ENCODE measurements at places on chromosomes 13 and 19.

GRCh38 chr19:30165228-30165813, 206.9 kb upstream of the ZNF536 start:
- no peak for DNase-seq

- DNase-seq, result no peak
Measured at GRCh38 chr13:29255567-29255966, 339.9 kb downstream of the SLC7A1 start.

DNA sequence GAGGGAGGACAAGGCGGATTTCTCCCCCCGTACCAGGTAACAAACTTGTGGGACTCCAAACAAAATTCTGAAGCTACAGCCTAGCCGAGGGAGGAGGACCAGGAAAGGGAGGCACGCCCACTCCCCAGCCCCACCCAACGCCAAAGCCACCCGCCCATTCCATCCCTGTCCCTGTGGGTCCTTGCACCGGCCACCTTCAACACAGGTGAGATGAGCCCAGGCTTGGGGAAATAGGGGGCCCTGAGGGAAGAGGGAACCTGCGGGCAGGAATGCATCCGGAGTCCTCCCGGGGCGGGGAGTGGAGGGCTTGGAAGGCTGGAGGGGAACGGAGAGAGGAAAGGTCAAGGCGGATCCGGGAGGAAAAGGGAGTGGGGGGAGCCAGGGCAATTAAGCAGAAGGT, at the start of gene BEST2:
Gene BEST2 (plus strand): TSS at position 157 of the 400 bp plus-strand sequence. CDS start 802 bp downstream, outside the sequence.
- DNase-seq, result no peak

DNA sequence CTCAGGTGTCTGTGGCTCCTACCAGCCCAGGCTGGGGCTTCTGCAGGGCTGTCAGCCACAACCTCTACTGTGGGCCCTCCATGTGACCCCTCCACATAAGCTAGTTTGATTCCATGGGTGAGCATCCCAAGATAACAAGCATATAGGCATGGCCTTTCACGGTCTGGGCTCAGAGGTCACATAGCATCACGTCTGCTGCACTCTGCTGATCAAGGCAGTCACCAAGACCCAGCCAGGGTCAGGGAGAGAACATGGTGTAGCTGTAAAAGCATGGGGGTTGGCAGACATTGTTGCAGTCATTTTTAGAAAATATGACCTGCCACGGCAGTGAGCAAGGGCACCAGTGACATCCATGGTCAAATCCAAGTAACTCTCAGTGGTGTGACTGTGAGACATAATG, 698.8 kb downstream of the UQCRFS1 start:
- no peak for DNase-seq

- peak; percentile 88 for DNase-seq
Measured at GRCh38 chr19:10416380-10417257, 3.7 kb upstream of the PDE4A start.

DNA sequence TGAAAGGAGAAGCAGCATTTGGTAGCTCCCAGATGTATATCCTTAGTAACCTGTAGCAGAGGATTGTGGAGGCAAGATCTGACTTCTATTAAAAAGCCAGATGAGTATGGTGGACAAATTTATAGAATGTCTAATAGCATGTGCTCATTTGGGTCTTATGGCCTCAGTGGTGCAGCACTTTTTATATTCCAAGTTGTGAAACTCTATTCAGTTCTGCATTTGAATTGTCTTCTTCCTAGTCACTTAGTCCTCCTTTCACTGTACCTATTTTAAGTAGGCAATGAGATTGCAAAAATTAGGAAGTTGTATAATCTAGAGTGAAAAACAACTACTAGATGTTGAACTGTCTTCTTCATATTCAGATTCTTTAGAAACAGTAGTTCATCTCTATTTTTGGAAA, 412.5 kb upstream of the PCDH9 start:
- DNase-seq, result no peak

DNA sequence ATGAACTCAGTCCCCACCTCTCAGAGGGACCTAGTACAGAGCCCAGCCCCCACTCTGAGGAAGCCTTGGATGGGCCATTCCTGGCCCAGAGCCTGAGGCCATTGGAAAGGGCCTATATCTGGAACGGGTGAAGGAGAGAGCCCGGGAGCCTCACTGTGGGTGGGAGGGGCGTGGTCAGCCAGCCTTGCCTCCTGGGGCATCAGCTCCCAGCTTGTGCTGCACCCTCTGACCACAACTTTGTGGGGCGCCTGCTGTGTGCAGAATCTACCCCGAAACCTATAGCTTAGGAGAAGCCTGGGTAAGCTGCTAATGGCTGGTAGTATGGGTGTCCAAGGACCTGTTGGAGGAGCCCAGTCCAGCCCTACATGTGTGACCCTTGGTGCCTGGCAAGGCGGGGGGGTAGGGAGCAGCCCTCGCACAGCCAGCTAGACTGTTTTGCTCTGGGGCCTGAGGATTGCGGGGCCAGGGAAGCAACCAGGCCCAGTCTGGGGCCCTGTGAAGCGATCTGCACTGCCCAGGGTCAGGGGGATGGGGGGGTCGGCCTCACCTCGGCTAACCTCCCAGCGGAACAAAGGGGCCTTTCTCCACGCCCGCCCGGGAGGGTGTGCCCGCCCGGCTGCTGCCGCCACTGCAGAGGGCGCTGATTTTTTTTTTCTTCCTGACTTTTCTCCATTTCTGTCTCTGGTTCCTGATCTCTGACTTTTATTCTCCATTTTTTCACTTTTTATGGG, 42.3 kb downstream of the LYL1 start:
- no peak for DNase-seq

GRCh38 chr13:82062772-82063171, 1721.8 kb upstream of the SPRY2 start:
- no peak for DNase-seq

DNA sequence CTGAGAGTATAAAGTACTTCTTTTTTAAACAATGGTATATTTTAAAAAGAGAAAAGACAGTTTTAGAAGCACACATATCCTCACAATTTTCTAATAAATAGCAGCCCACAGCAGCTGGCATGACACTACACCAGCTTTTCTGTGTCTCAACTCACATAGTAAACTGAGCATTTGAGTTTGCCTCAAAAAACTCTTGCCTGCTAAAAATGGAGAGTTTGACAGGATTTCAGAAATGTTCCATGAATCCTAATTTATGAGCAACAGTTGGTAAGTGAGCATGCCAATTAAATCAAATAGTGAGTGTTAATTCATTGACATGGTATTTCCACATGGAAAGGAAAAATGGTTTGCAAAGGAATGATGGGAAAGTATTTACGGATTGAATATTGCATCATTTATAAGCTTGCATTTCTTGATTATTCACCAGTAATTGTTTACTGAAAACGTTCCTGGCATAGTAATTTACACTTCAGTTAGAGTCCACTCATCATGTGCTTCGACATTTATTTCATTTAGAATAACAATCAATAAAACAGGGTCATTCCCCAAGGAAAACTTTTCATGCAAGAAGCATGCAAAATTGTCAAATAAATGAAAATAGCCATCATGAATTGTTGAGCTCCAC, 323.0 kb downstream of the EFNB2 start:
- no peak for DNase-seq

DNA sequence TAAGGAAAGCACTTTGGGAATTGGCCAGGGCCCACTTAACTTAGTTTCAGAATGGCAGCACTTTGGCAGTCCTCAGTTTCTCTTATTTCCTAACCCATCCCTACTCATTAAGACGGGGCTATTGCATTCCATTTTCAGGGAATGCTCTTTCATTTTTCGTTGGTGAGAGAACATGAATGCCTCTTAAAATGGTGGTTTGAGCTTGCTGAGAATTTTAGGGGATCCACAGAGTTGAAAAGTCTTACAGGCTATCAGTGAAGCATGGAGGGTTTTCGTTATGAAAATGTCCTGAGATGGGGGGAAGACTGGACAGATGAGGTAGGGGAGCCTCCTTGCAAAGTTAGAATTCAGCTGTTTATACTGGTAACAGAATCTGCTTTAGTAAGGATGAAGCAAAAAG, 71.4 kb downstream of the LRCH1 start:
- no peak for DNase-seq

DNA sequence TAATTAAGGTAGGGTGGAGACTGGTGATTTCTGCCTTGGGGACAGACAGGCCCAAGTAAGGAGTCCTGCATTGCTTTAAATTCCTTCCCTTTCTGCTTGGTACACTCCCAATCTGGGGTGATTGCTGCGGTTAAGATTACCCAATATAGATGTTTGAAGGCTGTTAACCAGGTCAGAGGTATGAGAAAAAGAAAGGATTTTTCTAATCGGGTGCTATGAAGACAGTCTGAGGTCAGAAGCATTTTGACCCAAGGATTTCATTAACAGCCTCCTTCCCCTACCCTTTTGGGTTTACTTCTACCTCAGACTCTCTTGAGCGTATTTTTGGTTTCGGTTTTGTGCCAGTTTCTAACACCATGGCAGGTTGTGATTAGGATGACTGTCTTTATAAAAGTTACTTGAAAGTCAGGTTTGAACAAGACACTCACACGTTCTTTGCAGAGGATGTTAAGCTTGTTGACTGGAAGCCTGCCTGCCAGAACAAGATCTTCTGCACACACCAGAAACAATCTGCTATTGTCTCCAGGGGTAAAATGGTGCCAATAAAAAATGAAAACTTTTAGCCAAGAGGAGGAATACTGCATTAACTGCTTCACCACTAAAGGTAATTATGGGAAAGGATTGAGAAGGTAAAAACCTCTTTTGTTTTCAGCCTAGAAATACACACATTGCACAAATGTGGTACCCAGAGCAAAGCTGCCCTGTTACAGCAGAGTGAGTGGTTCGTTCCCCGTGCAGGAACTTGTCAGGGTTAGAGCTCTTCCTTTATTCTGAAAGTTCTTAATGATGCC, 108.8 kb downstream of the NDFIP2 start:
- no peak for DNase-seq

DNA sequence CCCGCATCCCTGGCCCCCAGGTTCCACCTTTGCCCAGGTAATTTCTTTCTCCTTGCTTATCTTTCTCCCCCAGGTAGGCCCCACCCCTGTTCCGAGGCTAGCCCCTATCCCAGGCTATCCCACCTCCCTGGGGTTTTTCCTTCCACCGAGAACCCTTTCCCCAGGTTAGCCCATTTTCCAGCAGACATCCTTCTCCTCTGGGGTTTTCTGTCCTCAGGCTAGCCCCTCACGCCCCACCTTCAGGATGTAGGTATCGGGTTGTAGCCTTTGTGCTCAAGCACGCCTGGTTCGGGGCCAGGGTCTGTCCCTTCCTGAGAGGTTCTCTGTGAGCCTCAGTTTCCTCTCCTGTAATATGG, 837 bp downstream of the FSD1 start:
- no peak for DNase-seq

DNA sequence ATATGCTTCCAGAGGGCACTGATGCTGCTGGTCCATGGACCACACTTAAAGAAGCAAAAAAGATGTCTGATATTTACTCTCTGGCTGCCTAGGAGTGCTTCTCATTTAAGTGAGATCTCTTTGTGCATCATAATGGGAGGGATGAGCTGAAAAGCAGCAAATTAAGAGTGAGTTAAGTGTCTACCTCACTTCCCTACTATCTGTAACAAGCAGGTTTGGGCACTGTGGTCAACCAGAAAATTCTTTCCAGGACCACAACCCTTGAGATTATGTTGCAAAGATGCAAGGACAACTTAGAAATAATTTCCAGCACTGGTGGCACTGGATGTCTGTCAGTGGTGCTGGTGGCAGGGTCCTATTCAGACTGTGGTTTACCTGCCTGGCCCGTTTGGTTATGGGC, 52.1 kb upstream of the USPL1 start:
- DNase-seq, result no peak

DNA sequence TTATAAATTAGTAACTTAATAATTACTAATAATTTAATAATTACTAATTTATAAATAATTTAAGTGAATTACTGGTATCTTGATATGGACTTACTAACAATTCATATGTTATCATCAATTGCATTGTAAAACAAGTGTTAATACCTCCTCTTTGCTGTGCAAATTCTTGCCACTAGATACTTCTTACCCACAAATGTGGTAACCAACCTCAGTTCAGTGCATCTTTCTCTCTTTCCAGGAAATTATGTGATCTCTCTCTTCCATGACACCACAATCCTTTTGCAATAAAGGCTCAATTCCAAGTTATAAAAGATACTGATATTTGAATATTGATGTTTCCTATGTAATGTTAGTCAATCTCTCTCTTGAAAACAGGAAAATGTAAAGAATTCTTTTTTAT, 408.6 kb upstream of the MIR17HG start:
- DNase-seq, result no peak

DNA sequence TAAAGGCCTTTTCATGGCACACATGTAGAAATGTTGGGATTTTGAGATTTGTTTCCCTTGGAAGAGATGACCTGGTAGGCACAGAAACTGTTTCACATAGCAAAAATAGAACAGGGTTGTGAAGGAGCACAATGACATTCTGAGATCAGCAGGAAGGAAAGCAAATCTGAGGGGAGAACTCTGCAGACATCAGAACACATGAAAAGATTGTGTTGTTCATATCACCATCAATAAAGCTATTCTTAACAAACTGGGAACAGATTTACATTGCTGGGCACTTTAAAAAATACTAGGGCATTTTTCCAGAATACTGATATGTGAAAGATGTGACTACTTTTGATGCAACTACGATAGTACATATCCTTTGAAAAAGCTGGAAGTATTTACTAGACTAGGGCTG, 481.7 kb downstream of the MYO16 start:
- DNase-seq, result no peak

DNA sequence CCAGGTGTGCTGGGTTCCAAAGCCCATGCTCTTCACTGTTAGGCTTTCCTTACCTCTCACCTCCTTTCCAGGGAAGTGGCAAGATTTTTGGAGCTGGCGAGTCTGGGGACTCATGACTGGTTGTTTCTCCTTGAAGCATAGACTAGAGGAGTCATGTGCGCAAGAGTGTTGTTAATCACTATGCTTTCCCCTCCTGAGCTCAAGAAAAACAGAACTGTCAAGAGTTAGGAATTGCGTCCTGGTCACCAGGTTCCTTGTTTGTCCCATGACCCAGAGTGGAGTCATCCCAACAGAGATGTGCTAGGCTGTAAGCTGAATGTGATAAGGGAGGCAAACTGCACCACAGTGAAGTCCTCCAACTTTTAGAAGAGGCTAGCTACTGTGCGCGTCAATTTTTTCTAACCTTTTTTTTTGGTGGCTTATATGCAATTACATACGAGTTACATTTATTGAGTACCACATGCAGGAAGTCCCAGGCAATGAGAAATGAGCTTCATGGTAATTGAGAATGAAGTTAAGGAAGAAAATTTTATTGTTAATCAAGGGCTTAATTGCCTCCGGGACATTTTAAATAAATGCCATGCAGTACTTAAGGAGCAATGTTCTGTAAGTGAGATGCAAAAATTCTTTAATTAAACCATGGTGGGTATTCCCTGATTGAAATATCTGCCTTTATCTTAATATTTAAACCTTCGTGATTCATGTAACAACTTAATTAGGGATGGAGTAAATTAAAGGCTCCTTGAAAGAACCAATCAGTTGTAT, 233.9 kb downstream of the ZIC5 start:
- DNase-seq, result no peak
